Fibroblast of skin of right quadriceps (primary cell): ENCODE measurements at places on chromosomes 16 and 17.

DNA sequence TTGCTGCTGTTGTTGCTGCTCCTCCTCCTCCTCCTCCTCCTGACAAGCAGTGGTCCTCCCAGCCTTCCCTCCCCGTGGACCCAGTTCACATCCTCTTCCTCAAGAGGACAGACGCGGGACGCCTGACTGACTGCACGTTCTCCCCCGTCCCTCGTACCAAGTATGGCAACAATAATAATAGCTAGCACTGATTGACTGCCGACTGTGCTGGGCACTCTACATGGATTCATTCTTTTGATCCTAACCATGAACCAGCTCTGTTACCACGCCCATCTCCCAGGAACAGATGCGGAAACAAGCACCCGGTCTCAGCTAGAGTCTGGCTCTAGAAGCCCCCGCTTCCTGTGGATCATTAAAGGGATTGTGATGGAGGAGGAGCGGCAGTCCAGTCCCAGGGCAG, 78.0 kb downstream of the GNAO1 start:
- no peak for DNase-seq

- peak; percentile 32 for DNase-seq
These were observed 110.7 kb downstream of the HS3ST3A1 start for GRCh38 chr17:13490906-13491482.

DNA sequence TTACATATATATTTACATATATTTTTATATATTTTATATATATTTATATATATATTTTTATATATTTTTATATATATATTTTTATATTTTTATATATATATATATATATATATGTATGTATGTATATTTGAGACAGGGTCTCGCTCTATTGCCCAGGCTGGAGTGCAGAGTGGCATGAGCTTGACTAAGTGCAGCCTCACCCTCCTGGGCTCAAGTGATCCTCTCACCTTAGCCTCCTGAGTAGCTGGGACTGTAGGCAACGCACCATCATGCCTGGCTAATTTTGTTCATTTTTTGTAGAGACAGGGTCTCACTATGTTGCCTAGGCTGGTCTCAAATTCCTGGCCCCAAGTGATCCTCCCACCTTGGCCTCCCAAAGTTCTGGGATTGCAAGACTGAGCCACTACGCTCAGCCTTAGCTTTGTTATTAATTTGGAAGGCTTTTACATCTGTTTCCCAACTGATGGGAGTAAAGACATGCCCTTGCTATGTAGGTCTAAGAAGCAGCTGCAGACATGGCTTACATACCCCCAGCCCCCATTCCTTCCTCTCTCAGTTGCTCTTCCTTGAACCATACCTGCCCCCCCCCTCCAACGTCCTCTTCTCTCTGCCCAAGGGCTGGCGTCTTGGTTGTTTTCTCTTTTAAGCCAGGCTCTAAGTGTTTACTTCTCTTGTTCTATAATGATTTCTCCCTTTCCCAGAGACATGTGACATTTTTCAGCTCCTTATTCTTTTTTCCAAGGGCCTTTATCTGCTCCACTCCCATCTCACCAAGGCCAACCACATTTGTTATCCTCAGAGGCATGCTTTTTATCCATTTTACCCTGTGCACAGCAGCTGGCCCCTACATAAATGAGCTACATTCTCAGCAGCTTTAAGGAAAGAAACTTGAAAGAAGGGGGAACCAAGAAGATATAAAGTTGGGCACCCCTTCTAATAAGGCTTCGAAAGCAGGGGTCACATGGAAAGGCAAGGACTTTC, 64.2 kb upstream of the ATF7IP2 start:
- no peak for DNase-seq

GRCh38 chr17:56393156-56393555, 200.3 kb upstream of the NOG start:
- DNase-seq, result no peak
